Stimulated activated CD4-positive, alpha-beta T cell treated with anti-CD3 and anti-CD28 coated beads, Interleukin-1b, Interleukin-23, amount 100 ng/mL, for 4 hours (primary cell): ENCODE measurements at places on chromosomes 2 and 18.

DNA sequence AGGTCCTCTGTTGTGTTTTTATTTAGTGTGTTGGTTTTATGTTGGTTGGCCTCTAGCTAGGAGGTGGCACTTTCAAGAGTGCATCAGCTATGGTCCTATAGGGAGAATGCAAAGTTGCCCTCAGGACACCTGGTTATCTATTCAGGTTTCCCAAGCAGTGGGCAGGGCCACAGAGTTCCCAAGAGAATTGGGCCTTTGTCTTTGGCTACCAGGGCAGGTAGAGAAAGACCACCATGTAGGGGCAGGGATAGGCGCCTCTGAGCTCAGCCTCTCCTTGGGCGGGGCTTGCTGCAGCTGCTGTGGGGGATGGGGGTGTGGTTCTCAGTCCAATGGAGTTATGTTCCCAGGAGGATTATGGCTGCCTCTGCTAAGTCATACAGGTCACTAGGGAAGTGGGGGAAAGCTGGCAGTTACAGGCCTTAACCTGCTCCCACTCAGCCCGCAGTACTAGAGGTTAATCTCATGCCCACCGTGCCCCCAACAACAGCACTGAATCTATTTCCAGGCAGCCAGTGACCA, 26.0 kb downstream of the ABCB11 start:
- no peak for DNase-seq

- no peak for DNase-seq
These were observed 9.9 kb downstream of the CNTNAP5 start for GRCh38 chr2:124035001-124035400.

DNA sequence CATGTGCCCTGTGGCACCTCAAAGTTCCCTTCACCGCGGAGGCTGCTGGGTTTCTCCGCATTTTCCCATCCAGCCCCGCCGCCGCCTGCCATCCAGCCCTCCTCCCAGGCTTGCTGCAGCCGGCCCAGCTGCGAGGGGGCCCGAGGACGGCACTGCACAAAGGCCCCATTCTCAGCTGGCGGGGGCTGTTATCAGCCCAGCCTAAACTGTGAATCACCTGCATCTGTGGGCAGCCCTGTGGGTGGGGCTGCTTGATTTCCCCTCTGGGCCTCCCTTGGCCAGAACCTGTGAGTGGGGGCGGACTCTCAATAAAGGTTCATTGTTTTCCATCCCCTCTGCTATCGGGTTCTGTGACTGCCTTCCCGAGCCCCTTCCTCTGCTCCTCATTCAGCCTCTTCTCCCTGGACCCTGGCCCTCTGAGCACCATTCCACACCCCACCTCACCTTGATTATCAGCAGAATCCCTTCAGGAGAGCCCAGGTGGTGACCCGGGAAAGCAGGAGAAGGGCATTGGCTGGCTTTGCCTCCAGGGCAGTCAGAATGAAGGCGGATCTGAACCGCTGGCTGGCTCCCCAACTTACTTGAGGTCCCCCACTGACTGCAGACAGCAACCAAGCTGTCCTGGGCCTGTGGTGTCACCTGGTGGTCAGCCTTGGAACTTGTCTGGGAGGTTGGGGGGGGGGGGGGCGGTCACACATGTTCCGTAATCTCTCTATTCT, 204.5 kb downstream of the ZFP36L2 start:
- no peak for DNase-seq

DNA sequence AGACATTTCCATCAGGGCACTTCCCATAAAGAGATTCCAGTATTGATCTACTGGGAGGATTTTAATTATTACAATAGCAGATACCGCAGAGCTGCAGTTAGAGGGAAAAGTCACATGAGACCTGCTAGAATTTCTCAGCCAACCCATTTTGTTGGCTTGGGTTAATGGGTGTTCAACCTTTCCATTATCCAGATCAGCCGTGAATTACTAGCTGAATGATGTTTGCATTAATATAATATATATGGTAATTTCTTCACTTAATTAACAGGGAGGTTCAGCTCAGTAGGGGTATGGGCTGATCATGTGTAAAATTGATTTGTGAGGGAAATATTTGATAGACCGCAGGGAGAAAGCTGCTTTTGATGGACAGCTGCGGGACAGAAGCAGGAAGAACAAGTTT, 56.4 kb upstream of the OTX1 start:
- no peak for DNase-seq

- no peak for DNase-seq
These were observed 151.1 kb downstream of the SMAD2 start for GRCh38 chr18:47779381-47779780.

DNA sequence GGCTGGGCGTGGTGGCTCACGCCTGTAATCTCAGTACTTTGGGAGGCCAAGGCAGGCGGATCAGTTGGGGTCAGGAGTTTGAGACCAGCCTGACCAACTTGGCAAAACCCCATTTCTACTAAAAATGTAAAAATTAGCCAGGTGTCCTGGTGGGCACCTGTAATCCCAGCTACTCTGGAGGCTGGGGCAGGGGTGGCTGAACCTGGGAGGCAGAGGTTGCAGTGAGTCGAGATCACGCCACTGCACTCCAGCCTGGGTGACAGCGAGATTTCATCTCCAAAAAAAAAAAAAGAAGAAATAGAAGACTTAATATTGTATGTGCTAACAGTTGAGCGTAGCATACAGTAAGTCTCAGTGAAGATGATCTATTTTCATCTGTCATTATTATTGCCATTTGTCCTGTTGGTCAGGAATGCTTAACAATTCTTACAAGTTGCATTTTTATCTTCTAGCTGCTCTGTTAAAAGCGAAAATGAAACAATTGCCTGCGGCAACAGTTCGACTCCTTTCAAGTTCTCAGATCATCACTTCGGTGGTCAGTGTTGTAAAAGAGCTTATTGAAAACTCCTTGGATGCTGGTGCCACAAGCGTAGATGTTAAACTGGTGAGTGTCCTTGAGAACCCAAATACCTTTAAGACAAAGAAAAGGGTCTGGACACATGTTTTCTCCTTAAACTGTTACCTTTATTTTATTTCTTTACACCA, 7.2 kb downstream of the PMS1 start:
- DNase-seq, result no peak

GRCh38 chr2:205929246-205929942, 156.6 kb downstream of the INO80D start:
- DNase-seq, result no peak

- no peak for DNase-seq
These were observed 49.6 kb downstream of the IL1R2 start for GRCh38 chr2:102041351-102041750.

DNA sequence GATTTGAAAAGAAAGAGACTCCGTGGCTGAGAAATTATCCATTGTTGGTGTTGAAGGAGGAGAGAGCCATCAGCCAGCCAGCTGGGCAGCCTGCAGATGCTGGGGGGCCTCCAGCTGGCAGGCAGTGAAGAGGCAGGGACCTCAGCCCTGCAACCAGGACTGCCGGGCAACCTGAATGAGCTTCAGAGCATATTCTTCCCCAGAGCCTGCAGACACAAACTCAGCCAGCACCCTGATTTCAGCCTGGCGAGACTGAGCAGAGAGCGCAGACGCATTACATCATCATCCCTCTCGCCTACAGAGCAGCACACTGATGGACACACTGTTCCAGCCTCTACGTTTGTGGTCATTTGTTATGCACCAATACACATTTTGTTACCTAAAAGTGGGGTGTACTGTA, 150.7 kb upstream of the RAB6C start:
- no peak for DNase-seq

DNA sequence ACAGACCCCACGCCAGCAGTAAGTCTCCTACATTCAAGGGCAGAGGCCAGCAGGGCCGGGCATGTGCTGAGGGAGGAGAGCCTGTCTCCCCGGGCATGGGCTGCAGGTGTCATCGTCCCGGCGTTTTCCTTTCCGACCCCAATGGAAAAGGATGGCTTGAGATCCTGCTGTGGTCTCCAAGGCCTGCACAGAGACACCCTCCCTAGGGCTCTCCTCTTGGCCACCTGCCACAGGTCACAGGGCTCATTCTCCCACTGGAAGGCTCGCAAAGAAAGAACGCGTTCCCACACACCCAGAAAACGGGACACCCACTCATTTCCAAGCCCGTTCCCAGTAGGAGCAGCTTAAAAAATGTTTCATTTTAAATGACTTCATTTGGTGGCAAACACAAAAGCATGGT, 41.0 kb downstream of the DIPK1C start:
- DNase-seq, result no peak

DNA sequence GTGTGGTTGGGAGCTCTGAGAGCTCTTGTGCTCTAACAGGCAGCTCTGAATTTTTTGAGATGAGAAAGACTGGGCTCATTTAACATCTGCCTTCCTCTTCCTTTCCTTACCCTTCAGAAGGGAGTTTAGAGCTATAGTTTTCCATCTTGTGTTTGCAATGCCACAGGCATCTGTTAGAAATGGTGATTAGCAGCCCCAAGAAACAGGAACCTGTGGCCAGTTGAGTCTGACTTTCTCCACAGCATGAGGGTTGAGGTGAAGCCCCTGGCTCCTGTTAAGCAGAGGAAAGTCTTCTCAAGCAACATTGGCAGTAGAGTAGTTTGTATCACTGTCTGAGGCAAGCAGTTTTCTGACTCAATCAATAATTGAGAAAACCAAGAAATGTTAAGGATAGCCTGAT, 577.4 kb downstream of the ZEB2 start:
- DNase-seq, result no peak

DNA sequence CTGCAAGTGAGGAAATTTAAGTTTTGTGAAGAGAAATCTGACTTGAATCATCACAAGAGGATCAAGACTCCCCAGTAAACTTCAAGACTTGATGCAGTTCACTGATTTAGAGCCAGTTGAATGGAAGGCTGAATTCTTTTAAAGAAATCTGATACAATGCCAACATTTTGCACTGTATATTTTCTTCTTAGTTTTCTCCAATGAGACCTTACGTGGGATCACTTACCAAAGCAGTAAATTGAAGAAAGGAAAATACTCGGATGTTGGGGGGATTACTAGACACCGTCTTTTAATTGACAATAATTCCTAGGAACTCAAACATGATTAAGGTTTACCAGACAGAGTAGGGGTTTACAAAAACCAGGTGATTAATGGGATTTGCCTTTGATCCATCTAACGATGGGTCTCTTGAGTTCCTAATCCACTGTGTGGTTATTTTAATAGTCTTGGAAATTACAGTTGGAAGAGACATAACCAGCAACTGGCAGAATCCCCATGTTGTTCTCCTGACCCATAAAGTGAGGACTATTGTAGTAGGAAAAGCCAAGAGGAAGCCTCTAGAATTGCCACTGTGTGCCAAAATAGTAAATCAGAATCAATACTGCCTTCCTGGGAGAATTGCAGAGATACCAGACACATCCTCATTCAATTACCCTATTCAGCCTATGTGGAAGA, 354.5 kb downstream of the PID1 start:
- no peak for DNase-seq

GRCh38 chr2:67883316-67884087, 179.3 kb downstream of the C1D start:
- no peak for DNase-seq

DNA sequence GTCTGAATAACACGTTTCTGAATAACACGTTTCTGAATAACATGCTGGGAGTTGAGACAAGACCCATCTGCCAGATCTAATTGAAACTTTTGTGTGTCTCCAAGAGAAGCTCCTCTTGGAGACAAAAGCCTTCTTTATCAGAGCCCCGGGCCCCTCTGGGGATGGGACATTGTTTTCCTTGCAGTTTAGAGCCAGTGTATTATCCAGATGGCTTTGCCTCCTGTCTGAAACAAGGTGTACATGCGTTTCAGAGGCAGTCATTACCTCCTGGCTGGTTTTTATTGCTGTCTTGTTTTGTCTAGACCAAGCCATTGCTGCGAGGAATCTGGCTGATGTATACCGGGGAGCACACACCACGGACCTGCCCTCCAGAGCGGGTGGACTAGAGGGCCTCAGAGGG, 7.8 kb downstream of the FOSL2 start:
- DNase-seq, result no peak

- no peak for DNase-seq
These were observed 163.4 kb downstream of the LDLRAD4 start for GRCh38 chr18:13381944-13382365.

DNA sequence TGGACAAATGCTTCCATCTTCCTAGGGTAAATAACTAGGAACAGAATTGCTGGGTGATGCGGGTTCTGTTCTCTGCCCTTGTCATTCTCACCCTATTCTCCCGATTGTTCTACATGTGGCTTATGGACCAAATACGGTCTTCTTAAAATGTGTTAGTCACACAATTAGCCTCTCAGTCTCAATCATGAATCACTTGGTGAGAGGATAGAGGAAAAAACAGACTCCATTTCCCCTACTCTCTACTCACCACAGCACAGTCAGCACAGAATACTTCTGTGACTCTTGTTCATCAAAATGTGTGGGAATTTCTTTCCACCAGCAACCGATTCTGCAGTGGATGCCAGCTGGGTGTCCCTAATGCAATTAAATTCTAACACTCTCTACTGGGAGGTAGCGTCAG, 125.2 kb downstream of the SH3BP4 start:
- DNase-seq, result no peak

GRCh38 chr18:33745151-33745795, 167.3 kb downstream of the ASXL3 start:
- no peak for DNase-seq

DNA sequence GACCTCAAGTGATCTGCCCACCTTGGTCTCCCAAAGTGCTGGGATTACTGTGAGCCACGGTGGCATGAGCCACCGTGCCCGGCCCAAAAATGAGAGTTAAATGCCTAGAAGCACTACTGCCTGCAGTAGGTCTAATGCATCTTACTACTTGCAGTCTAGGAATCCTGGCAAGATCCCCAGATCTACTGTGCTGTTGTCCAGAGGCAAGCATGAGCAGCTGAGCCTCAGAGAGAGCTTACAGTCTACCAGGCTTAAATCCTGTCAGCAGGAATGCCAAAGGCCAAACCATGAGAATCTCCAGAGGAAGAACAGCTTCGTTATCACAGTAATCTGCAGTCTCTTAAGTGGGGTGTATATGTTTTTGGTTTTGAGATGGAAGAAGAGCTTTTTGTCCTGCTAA, 54.4 kb downstream of the XRCC5 start:
- DNase-seq, result no peak
